ENCODE measurements at places on chromosomes 7 and 10.

DNA sequence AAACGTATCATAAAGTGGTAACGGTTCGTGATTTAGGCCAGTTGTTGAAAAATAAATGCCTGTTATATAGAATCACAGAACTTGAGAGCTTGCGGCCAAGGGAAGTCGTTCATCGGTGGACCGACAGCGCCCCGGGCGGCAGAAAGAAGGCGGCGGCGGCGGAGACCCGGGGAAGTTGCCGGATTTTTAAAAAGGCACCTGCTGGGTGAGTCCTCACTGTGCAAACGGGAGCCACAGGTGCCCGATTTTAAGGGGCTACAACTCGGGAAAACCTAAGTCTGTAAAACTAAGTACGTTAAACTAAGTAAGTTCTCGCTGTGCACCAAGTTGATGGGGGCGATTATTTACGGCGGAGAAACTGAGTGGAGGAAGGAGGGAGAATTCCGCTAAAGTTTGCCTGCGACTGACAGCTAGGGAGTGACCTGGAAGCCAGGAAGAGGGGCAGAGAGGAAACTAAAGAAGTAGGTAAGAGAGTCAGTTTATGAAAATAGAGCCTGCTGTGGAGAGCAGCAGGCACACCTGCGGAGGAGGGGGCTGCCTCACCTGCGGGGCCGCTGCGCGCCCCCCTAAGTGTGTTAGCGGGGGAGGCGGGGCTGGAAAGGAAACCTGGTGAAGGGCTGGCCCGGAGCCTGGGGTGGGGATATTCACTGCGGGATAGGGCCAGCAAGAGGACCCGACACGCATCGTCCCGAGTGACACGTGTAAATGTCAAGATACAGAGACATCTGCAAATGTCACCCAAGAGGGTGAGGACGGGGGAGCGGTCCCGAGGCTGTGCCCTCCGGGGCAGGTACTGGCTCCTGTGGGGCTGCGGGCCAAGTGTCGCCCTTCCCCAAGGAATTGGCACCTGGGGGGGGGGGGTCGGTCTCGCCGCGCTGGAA lies 996 bp downstream of the ADAM12 start:
- peak; percentile 82 for DNase-seq

DNA sequence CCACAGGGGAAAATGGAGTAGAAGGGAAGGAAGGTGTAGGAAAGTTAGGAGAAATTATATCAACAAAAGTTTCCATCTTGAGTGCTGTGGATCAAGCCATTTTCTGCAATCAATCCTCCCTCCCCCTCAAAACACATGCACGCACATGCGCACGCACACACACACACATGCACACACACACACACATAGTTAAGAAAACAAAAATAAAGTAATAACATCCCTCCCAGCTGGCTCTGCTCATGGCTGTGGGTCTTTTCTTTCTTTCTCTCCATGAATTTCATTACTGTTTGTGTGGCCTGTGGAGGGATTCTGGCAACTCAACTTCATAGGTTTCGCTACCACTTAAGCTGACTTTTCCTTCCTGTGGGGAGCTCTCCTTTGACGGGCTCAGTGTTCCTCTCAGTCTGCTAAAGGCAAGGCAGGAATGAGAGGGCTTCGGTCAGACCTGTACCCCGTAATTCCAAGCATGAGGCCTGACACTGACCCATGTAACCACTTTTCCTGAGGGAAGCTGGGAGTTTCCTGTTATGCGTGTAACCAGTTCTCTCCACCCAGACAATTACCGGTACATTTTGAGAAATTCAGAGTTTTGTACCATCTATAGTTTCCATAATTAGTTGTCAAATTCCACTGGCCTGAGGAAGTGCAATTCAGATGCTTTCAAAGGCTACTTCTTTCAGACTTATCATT lies 79.8 kb downstream of the ZNF92 start:
- no peak for DNase-seq

GRCh38 chr7:43630482-43630881 lies 47.6 kb downstream of the STK17A start:
- DNase-seq = no peak

DNA sequence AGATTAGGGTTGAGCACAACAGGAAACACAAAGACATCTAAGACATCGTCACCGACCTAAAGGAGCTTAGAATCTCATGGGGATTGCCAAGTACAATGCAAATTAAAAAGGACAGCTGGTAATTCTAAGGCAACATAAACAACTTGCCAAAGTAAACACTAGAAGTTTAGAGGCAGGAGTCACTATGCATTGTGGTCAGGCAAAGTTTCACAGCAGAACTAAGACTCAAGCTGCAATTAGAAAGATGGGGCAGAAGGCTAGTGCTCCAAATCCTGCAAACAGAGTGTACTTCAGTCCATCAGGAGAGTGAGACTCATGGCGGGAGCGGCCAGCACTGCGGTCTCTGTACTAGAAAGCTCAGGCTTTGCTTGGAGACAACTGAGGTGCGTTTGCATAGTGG lies 52.7 kb downstream of the HIPK2 start:
- DNase-seq = peak; percentile 65

DNA sequence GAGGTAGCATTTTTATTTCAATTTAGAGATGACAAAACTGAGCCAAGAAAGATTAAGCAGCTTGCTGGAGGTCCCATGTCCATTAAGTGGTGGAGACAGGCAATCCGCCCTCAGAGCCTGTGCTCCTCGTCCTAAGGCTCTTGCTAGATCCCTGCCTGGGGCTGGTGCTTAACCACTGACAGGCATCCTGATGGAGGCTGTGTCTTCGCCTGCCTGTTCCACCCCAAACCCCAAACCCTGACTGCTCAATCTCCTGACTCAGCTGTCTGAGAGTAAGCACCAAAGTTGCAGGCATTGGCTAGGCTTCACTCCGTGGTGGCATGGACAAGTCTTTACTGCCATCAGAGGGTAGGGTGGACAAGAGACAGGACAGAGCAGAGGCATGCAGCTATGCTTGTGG lies 209.4 kb downstream of the POU6F2 start:
- DNase-seq = no peak

All from fibroblast of skin of right quadriceps (primary cell).